Right renal cortex interstitium (tissue), 3 donors: ENCODE measurements at places on chromosomes 16 and 17. TPM values are rescaled to one million over a fixed set of nuclear protein-coding genes. Genes with fewer than 3 reads are reported as not detected.

DNA sequence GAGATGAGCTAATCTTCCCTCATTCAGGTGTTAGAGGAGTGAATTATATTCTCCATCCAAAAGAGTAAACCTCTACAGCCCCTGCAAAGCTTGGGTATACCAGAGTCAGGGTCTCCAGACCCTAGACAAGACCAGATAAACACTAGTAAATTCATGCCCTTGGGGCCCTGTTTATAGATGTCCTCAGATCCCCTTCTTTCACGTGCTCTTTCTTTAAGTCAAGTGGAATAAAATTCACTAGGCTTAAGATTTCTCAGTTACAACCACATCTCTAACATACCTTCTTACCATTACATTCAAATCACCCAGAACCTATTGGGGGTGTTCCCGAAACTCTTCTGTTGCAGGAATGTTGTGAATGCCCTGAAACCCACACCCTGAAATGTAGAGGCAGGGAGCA, 2.2 kb upstream of the C17orf58 start:
- DNase-seq, result no peak

GRCh38 chr17:39517224-39517623, 55.9 kb downstream of the CDK12 start:
- no peak for DNase-seq

DNA sequence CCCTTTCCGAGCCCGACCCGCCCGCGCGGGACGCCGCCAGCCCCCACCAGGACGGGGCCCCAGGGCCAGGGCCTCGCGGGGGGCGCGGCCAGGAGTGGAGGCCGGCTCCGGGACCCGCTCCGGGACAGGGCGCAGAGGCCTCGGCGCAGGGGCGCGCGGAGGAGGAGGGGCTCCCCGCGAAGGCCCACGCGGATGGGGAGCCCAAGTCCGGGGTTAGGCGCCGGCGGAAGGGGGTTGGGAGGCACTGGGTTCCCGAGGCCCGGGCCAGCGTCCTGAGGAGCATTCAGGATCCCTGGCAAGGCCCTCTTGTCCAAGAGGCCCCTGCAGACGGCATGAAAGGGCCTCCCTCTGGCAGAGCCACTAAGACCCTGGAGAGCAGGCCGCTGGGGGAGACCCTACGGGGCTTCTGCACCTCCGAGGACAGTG, 57.8 kb upstream of the CIBAR2 start:
- no peak for DNase-seq

DNA sequence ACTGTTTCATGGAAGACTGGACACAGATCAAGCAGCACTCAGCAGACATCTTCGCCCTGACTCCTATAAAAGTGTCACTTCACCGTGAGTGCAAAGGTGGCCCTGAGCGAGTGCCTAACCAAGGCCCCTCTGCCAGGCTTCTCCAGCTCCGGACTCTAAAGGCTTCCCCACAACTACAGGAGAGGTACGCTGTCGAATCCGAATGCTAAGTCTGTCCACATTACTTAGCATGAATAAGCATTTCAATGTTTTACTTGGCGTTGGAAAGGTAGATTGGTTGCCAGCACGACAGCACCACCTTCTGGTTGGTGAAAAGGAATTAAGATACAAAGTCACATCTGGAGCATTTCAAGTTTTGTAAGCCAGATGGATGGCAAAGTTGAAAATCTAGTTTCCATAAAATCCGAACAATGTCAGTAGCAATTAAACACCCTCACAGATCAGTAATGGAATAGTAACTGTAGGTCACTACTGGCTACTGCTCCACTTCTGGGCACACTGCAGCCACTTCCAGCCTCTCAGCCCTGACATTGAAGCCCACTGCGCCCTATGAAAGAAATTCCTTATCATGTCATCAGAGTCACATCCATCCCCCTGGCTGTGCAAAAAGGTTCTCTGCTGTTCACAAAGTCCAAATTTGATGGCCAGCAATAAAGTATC, 100.9 kb downstream of the PARN start:
- DNase-seq, result peak; percentile 78

PMFBP1 gene
- 2.0 TPM for polyA plus RNA-seq

OR1F1 gene
- polyA plus RNA-seq, result not detected

- no peak for DNase-seq
These were observed 147.8 kb downstream of the PRKCA start for GRCh38 chr17:66450008-66450851.

KRTAP9-4 gene
- polyA plus RNA-seq, result not detected

DNA sequence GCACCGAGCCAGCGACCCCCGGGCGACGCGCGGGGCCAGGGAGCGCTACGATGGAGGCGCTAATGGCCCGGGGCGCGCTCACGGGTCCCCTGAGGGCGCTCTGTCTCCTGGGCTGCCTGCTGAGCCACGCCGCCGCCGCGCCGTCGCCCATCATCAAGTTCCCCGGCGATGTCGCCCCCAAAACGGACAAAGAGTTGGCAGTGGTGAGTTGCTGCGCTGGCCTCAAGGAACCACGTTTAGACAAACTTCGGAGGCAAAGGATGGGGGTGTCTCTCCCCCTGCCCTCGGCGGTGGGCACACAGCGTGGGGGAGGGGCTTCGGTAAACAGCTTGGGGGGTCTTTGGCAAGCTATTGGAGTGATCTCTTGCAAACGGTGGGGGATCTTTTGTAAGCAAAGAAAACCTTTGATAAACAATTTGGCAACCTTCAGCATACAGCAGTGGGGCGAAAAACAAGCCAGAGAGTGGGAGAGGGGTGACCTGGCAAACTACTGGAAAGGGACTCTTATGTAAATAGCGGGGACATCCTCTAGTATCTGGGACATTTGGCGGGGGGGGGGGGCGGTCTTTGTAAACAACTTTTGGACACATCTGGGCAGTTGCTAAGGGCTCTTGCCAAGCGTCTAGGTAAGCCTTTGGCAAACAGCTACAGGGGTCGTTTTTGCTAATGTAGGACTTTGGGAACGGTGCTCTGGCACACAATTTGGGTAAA, 587 bp downstream of the MMP2 start:
- no peak for DNase-seq

DNA sequence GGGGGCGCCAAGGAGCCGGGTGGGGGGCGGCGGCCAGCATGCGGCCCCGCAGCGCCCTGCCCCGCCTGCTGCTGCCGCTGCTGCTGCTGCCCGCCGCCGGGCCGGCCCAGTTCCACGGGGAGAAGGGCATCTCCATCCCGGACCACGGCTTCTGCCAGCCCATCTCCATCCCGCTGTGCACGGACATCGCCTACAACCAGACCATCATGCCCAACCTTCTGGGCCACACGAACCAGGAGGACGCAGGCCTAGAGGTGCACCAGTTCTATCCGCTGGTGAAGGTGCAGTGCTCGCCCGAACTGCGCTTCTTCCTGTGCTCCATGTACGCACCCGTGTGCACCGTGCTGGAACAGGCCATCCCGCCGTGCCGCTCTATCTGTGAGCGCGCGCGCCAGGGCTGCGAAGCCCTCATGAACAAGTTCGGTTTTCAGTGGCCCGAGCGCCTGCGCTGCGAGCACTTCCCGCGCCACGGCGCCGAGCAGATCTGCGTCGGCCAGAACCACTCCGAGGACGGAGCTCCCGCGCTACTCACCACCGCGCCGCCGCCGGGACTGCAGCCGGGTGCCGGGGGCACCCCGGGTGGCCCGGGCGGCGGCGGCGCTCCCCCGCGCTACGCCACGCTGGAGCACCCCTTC, 484 bp downstream of the FZD2 start:
- DNase-seq, result no peak
